Left ventricle myocardium superior (tissue), 1 donor: ENCODE measurements at places on chromosomes 7 and 10. TPM values are rescaled to one million over a fixed set of nuclear protein-coding genes. Genes with fewer than 3 reads are reported as not detected.

SPDYE8 gene
- not detected for total RNA-seq

ENTPD1 gene
- 7.5 TPM for total RNA-seq

MINDY4 gene
- total RNA-seq: 4.9 TPM

SRRT gene
- 63.2 TPM for total RNA-seq

AKR1D1 gene
- not detected for total RNA-seq

ELN gene
- total RNA-seq: 29.0 TPM

CYP3A4 gene
- not detected for total RNA-seq

POP7 gene
- total RNA-seq: 30.0 TPM

CPVL gene
- 72.6 TPM for total RNA-seq

RADIL gene
- total RNA-seq: 2.8 TPM

ALOX5 gene
- total RNA-seq: 4.5 TPM

INHBA gene
- total RNA-seq: 1.5 TPM

NCF1 gene
- 3.9 TPM for total RNA-seq

PRPF18 gene
- total RNA-seq: 17.0 TPM

AQP1 gene
- 323 TPM for total RNA-seq

GCK gene
- 1.4 TPM for total RNA-seq

DNA sequence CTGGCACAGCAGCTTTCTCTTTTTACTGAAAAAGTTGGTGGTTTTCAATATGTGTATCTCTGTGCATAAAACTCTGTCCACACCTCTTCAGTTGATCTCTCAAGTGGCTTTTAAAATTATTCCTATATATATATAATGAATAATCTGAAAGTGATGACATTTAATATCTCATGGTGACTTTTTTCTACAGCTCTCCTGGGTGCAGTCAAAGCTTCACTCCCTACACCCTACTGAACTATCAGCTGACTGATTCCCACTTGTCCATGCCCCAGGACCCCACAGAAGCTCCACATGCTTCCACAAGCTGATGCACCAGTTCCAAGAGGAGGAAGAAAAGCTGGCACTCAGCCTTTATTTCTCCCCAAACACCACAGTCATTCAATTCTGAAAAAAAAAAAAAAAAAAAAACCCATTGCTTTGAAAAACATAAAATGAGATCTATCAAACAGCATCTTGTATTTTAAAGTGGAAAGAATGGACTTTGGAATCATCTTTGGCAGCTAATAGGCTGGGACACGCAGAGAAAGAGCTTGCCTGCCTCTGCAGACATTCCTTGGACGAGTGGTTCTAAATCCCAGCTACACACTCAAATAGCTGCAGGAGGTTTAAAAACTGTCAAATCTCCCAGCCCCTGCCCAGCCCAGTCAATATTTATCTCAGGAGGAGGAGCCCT lies 75.3 kb upstream of the GDF10 start:
- no peak for DNase-seq

DNA sequence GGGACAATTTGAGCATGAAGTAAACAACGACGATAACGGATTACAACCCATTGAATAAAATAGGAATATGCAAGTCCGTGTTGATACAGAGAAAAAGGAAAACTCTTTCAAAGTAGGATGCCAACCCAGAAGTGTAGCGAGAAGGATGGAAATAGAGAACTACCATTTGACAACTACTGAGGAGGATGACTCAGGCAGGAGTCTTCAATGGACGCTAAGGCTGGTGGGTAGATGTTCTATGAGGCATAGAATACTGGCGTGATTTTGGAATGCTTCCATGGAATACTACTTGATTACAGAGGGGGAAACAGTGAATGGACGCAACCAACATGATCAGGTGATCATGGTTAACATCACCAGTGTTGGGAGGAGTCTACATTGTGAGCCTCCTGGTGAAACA lies 828 bp upstream of the CFAP70 start:
- DNase-seq: no peak

GRCh38 chr10:5502061-5502521 lies 2.7 kb upstream of the CALML5 start:
- no peak for DNase-seq

DNA sequence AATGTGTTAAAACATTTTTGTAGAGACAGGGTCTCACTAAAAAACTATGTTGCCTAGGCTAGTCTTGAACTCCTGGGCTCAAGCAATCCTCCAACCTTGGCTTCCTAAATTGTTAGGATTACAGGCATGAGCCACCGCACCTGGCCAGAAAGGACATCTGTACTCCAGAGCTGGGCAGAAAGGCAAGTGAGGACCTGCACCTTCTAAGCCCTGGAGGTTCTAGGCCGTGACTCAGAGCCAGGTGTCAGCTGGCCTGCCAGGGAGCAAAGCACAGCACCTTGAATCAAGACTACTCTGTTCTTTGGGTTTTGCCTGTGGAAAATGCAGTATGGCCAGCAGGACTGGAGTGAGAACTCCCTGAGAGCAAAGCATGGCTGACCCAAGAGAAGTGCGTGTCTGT lies 396.5 kb downstream of the ADRA2A start:
- DNase-seq: no peak

DNA sequence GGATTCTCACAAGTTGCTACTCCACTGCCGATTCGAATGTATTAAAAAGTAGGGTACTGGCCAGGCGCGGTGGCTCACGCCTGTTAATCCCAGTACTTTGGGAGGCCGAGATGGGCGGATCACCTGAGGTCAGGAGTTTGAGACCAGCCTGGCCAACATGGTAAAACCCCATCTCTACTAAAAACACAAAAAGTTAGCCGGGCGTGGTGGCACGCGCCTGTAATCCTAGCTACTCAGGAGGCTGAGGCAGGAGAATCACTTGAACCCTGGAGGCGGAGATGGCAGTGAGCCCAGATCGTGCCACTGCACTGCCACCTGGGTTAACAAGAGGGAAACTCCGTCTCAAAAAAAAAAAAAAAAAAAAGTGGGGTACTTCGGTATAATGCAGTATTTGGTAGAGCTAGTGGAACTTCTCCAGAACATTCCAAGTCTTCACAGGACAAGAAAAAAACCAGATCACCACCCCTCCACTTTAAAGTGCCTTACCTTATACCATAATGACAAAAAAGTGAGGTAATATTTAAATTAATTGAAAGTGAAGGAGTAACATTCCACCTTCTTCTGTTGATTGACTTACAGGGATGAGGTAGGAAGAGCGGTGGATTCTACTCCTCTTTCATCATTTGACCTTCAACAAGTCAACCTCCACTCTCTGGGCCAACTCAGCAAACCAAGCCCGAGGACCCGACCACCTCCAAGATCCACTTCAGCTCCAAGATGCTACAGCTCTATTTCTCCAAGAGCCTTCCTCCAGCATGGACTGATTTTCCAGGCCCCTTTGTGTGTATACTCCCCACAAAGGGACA lies 2.0 kb downstream of the BAZ1B start:
- peak; percentile 37 for DNase-seq

GRCh38 chr7:134703782-134704181 lies 57.1 kb downstream of the BPGM start:
- DNase-seq: no peak

- peak; percentile 92 for DNase-seq
Observed at GRCh38 chr10:127922675-127923366, 15.9 kb downstream of the PTPRE start.

DNA sequence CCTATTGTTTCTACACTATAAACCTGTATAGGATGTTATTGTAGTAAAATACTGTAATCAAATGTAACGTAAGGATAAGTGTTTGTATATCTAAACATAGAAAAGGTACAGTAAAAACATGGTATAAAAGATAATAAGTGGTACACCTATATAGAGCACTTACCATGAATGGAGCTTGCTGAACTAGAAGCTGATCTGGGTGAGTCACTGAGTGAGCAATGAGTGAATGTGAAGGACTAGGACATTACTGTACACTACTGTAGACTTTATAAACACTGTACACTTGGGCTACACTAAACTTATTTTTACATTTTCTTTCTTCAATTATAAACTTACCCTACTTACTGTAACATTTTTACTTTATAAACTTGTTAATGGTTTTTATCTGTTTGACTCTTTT lies 732.9 kb upstream of the LRRN3 start:
- no peak for DNase-seq

- DNase-seq: no peak
Observed at GRCh38 chr10:30294476-30295240, 54.4 kb downstream of the MTPAP start.

DNA sequence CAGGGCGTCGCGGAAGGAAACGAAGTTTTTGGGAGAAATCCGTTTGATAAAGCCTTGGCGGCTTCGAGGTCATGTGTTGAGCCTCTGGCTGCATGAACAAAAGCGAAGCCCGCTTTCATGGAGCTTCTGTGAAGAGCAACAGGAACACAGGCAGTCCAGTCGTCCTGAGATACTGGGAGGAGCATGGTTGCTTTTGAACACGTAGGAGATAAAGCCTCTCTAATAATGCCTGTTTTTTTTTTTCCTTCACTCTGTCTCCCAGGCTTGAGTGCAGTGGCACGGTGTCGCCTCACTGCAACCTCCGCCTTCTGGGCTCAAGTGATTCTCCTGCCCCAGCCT lies 473 bp upstream of the ZNF32 start:
- DNase-seq: no peak

DNA sequence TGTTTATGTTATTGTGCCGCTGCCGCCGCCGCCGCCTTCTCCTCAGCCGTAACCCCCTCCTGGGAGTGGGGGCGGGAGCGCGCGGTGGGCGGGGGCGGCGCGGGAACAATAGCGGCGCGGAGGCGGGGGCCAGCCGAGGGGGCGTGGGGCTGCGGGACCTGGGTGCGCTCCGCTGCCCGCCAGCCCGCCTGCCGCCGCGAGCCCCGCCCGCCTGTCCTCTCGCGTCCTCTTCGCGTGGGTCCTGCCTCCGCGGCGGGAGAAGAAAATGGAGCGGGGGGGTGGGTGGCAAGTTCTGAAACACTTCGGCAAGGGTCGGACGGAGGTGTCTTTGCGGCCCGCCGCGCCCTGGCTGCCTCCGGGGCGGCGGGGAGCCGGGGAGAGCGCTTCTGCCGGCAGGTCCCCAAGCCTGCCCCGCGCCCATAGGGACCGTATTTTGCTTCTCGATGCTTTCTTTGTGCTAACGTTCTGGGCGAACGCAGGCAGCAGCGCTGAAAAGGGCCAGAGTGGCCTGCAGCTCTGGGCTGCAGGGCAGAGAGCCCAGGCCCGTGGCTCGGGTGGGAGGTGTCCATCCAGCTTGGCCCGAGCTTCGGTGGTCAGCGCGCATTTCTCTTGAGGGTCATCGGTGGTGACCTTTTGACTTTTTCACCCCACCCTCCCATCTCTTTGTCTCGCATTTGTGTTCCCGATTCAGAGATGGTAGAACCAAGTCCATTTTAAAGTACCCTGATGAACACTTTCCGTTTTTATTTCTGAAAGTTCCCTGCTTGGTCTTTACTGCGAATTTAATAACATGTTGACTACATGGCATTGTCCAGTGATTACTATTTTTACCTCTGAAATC lies 613 bp downstream of the MAPK8 start:
- DNase-seq: peak; percentile 80

GRCh38 chr10:110492069-110492822 lies 5.5 kb upstream of the DUSP5 start:
- no peak for DNase-seq

DNA sequence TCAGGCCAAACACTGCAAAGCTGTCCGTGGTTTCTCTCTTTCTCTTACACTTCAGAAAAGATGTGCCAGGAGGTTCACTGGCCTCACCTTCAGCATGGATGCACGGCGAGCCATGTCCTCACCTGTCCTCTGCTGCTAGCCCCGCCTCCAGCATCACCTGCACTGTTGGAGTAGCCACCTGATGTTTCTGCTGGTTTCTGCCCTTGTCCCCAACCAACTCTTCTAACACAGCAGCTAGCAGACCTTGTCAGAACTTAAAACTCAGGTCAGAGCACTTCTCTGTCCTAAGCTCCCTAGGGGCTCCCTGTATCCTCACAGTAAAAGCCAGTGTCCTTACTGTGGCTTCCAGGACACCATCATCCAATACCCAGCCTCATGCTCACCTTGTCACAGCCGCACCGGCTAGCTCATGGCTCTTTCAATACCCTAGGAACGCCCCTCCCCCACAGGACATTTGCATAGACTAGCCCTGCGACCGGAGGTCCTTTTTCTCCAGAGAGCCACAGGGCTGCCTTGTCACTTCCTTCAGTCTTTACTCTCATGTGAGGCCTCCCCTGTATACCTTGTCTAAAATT lies 15.2 kb downstream of the PALD1 start:
- no peak for DNase-seq

- DNase-seq: no peak
Observed at GRCh38 chr7:99028261-99028973, 115.5 kb downstream of the SMURF1 start.
